ENCODE measurements at places on chromosomes 12 and 14. TPM values are rescaled to one million over a fixed set of nuclear protein-coding genes. Genes with fewer than 3 reads are reported as not detected.

Gene CPNE6
- total RNA-seq = not detected

Gene IFNG
- total RNA-seq = not detected

Gene AKAP3
- total RNA-seq = 0.30 TPM

Gene GALNT8
- total RNA-seq = not detected

Gene SALL2
- 4.4 TPM for total RNA-seq

Gene DLGAP5
- total RNA-seq = 23.8 TPM

Gene KLRG1
- total RNA-seq = 1.1 TPM

Gene SLCO1C1
- not detected for total RNA-seq

Gene EML5
- 0.30 TPM for total RNA-seq

Gene CLEC2B
- total RNA-seq = under 0.01 TPM

Gene SMIM41
- total RNA-seq = 0.23 TPM

Gene C12orf50
- not detected for total RNA-seq

Gene SIRT4
- total RNA-seq = 2.7 TPM

Gene BTG1
- 8.7 TPM for total RNA-seq

Gene HCAR3
- total RNA-seq = not detected

Gene GLT8D2
- total RNA-seq = 29.2 TPM

Measured in smooth muscle cell of the umbilical artery (primary cell).